Fibroblast of lung (primary cell): ENCODE measurements at places on chromosomes 6 and 20.
A peak's percentile ranks its signal among the peaks of the same experiment; 100 is the strongest.

DNA sequence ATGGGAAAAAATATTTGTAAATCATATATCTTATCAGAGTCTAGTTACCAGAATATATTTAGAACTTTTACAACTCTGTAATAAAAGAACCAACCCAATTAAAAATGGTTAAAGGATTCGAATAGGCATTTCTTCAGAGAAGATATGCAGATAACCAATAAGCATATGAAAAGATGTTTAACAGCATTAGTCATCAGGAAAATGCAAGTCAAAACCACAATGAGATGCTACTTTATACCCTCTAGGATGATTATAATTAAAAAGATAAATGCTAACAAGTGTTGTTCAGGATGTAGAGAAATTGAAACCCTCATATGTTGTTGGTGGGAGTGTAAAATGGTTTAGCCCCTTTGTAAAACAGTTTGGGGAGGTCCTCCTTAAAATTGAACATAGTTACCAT, 94.1 kb downstream of the LRRC1 start:
- peak; percentile 42 for DNase-seq

GRCh38 chr6:71387179-71387578, 98.6 kb downstream of the OGFRL1 start:
- DNase-seq, result peak; percentile 58

DNA sequence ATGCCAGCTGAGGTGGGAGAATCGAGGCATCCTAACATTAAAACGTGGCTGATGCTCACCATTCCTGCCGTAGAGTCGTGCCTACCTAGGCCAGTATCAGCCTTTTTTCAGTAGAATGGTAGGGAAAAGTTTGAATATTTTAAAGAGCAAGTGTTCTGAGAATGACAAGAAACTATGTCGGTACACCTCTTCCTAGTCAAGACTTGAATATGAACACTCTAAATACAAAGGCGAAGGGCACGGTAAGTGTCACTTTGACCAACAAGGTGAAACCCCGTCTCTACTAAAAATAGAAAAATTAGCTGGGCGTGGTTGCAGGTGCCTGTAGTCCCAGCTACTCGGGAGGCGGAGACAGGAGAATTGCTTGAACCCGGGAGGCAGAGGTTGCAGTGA, 1.0 kb downstream of the GINM1 start:
- no peak for DNase-seq

DNA sequence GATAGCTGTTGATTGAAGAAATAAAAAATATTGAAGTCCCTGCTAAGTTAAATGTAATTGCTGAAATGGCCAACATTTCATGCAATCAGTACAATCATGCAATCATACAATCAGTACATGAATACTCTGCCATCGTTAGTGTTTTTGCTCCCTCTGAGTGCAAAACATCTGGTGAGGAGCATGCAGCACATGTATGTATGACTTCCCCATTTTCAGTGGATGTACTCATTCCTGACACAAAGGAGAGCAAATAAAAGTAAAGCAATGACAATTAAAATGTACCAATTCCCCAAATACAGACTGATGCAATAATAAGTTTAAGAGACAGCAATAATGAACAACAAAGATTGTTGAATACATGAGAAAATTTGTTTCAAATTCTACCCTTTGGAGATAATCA, 140.7 kb downstream of the PLCB1 start:
- no peak for DNase-seq

DNA sequence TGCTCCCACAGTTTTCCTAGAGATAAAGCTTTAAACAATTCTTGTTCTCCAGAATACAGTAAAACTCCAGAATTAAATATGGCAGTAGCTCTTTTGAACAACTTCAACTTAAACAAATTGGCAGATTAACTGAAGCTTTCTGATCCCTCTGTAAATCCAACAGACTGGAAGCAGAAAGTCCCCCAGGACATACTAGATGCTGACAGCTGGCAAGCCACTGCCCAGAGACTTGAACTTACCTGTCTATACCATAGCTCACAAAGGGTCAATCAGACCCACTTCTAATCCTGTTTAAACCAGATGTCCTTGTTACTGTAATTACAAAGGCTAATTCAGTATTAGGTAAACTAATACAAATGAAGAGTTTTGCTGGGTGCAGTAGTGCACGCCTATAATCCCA, 12.3 kb downstream of the GPLD1 start:
- DNase-seq, result no peak

DNA sequence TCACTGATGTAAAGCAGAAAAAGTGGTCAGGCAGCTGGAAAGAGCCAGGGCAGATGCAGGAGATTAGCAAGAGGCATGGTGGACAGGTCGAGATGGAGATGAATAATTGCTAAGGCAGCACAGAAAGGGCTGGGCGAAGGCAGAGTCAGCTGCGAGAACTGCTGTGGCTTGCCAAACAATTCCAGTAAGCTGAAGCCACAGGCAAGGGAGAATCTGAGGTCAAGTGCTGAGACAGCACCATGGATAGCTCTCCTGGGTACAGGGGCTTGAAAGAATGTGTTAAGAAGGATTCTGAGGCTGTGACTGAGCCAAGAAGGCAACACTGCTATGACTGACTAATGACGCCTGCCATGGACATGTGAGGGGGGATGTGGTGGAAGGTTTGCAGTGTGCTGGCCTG, 220.8 kb upstream of the FOXA2 start:
- DNase-seq, result peak; percentile 86
